ENCODE measurements at places on chromosomes 6 and 20.

- no peak for DNase-seq
These were observed 85.6 kb downstream of the PDE7B start for GRCh38 chr6:135937106-135937505.

DNA sequence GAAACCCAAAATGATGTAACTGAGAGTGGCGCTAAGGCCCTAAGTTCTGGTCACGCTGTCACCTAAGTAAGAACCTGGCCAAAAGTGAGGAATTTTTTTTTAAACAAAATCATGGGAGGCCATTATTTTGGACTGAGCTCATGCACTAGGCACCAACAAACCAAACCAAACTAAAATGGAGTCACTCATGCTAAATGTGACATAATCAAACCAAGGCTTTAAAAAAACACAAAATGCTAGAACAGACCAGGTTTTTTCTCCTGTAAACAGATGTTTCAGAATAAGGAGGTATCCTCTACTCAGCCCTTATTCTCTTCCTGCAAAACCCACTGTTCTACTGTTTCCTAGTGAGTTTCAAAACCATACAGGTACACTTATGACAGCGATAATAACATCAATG, 1.1 kb upstream of the C6orf89 start:
- DNase-seq: no peak

- DNase-seq: no peak
These were observed 64.9 kb upstream of the SULF2 start for GRCh38 chr20:47850146-47850545.

GRCh38 chr6:169638388-169638787, 63.4 kb downstream of the WDR27 start:
- DNase-seq: no peak

- no peak for DNase-seq
These were observed 6.9 kb downstream of the POLH start for GRCh38 chr6:43582911-43583310.

- DNase-seq: no peak
These were observed 391.5 kb upstream of the MANEA start for GRCh38 chr6:95185874-95186273.

- no peak for DNase-seq
These were observed 479.0 kb upstream of the CITED2 start for GRCh38 chr6:139853302-139853992.

GRCh38 chr20:33474963-33475362, 14.9 kb upstream of the CBFA2T2 start:
- no peak for DNase-seq

GRCh38 chr20:48638546-48638945, 189.3 kb downstream of the PREX1 start:
- DNase-seq: no peak

DNA sequence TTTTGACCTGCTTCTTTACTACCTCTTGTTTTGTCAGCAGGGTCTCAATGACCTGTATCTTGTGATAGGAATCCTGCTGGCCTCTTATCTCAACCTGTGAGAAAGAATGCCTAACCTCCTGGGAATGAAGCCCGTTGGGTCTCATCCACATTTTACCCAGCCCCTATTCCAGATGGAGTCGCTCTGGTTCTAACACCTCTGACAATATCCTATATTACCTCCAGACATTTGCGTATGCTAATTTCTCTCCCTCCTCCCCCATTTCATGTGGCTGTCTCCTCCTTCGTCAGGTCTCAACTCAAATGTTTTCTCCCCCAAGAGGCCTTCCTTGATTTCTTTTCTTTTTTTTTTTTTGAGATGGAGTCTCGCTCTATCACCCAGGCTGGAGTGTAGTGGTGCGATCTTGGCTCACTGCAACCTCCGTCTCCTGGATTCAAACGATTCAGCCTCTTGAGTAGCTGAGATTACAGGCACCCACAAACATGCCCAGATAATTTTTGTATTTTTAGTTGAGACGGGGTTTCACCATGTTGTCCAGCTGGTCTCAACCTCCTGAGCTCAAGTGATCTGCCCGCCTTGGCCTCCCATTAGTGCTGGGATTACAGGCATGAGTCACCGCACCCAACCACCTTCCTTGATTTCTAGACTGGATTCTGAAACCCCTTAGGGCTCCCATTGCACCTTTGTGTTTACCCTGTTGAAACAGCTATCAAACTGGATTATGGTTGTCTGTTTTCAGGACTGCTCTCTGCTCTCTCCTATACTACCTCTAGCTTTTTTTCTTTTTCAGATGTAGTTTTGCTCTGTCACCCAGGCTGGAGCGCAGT, 49.5 kb upstream of the B4GALT5 start:
- DNase-seq: no peak

DNA sequence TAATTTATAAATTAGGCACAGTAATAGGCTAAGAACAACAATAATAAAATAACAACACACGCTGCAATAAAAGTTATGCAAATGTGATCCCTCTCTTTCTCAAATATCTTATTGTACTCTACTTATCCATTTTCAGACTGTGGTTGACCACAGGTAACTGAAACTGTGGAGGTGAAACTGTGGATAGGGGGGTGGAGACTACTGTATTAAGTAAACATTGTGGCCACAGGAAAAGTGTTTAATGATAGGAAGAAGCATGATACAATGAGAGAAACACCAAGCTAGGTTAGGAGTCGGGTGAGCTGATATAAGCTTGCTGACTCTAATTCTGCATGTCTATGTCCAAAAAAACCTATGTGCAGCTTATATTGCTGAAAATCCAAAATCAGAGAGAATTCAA, 23.0 kb downstream of the NHLRC1 start:
- DNase-seq: no peak

DNA sequence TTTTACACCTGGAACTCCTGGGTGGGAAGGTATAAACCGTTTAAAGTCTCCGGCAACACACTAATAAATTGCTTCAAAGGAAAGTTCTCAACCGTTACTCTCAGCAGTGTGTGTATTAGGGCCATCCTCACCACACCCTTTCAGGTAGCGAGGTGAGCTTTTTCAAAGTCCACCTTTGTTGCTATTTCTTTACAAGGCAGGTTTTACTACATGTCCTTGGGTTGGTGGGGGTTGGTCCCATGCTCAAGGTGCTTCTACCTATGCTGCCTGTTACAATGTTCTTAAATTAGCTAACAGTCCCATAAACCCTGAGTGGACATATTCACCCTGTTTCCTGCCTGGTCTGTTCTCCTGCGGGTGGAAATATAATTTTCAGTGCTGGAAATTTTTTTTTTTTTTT, 13.2 kb upstream of the OSER1 start:
- DNase-seq: no peak

GRCh38 chr20:39036851-39037250, 74.7 kb downstream of the DHX35 start:
- DNase-seq: no peak

GRCh38 chr6:25205629-25206028, 73.5 kb upstream of the CARMIL1 start:
- no peak for DNase-seq

DNA sequence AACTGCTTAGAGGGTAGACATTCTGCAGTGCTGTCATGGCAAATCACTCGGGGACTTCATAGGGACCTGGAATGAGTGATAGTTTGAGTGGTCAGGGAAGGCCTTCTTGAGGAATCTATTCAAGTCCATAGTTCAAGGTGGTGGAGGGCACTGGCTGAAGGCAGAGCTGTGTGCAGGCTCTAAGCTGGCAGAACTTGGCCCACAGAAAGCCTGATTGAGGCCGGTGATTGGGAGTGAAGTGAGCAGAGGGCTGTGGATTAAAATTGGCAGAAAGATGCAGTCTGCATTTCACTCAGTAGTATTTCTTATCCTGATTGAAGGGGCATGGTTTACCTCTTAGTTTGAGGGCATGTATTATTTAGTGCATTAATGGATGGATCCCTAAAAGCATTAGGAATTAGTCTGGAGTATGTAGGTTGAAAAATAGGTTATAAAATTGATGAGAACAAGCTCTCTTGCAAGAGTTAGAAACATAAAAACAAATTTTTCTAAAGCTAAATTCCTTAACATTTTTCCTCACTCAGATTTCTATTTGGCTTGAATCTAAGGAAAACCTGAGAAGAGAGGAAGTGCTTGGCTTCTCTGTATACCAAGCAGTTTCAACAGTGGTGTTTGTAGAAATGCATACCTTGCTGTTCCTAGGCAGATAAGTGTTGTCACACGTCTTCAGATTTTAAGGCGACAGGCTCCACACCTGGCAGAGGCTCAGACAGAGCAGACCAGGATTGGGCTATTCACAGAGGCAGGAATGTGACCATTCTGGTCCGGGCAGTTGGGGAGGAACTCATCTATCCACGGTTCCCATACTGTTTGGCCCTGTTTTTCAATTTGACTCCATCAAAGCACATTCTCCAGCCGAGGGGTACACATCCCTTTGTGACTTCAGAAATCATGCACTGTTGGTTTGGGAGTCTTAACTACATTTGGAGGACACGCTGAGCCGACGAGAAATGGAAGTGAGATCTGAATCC, 45.2 kb downstream of the UTRN start:
- no peak for DNase-seq

- no peak for DNase-seq
These were observed 616.5 kb downstream of the C6orf118 start for GRCh38 chr6:164692772-164693510.

DNA sequence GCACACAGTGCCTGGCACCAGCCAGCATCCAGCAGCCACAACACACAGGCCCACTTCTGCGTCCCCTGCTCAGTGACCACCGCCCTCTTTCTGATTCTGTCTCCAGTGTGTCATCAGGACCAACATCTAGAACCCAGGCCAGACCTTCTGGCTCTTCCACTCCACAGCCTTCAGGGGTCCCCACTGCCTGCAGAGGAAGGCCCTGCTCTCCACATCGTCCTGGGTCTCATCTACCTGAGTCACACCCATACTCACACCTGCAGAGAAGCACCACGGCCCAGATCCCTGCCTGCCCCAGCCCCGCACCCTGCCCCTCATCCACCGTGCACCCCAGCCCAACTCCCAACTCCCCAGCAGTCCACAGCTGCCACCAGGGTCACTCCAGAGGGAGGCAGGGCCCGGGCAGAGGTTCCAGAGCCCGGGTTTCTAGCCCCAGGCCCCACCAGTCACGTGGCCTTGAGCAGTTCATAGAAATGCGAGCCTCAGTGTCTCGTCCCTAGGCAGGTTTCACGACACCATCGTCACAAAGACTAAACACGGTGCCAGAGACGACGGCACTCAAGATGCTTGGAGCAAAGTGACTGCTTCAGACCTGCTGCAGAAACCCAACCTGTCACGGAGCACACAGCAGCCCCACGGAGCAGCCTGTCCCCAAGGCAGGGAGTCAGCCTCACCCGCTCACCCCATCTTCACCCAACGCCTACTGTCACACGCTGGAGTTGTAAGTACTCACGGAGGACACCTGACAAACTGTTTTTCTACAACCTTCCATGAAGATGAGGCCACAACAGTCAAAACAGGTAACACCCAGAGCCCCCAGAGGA, 16.1 kb downstream of the TAF4 start:
- no peak for DNase-seq

DNA sequence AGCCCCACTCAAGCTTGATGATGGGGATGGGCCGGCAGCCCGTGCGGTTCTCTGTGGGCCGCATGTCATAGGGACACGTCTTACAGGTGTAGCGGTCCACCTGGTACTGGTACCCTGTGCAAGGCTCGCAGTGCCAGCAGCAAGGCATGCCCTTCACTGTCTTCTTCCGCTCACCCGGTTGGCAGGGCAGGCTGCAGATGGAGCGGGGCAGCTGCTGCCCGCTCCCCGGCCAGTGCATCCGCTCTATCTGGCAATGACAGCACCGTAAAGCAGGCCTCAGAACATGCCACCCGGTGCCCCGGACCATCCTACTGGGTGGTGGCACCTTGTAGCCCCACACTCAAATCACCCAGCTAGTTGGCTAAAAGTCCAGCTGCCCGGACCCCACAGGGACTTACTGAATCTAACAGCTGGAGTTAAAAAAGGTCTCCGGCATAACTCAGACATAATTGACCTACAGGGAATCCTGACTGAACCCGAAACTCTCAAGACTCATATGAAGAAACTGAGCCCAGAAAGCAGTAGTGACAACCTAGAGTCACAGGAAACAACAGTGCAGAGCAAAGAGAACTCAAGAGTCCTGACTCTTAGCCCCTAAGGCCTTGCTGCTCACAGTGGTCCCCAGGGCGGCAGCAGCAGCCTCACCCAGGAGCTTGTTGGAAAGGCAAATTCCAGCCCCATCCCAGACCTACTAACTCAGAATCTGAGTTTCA, 109.4 kb downstream of the GRM4 start:
- no peak for DNase-seq

DNA sequence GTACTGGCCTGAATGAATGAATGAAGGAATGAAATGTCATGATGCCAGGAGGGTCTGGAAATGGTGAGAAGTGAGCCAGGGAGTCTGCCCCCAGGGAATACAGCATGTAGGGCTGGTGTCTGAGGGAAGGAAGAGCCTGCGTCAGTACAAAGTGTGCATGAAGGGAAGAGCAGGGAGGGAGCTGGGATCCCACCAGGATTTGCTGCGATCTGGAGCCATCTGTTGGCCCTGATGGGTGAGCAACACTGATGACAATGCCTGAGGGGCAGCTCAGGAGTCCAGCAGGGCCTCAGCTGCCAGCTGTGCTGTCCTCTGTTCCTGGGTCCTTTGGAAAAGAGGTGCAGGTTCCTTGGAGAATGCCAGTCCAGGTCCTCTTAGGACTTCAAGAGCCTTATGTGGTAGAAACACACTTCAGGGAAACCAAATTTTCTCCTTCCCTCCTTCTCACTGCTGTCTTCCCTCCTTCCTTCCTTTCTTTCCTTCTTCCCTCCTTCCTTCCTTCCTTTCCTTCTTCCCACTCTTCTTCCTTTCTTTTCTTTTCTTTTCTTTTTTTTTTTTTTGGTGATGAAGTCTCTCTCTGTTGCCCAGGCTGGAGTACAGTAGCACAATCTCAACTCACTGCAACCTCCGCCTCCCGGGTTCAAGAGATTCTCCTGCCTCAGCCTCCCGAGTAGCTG, 11.5 kb downstream of the BPI start:
- no peak for DNase-seq

DNA sequence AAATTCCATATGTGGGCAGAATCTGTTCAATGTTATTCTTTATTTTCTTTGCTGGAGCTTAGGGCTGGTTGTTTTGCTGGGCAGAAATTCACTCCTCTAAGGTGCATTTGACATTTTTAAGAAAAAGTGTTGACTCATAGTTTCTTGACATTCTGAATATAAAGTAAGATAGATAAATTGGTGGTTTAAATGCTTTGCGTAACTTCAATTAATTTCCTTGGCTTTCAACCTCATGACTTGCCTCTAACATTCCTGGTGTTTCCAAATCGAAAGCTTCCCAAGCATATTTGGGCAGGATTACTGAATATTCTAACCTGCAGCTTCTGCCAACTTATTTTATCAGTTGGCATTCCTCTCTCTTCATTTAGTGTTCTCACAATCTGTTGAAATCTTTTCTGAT, 718.7 kb upstream of the ADGRB3 start:
- no peak for DNase-seq

GRCh38 chr6:148983966-148984365, 237.1 kb downstream of the UST start:
- no peak for DNase-seq
